ENCODE measurements at places on chromosomes 1 and 21.
A peak's percentile ranks its signal among the peaks of the same experiment; 100 is the strongest.

DNA sequence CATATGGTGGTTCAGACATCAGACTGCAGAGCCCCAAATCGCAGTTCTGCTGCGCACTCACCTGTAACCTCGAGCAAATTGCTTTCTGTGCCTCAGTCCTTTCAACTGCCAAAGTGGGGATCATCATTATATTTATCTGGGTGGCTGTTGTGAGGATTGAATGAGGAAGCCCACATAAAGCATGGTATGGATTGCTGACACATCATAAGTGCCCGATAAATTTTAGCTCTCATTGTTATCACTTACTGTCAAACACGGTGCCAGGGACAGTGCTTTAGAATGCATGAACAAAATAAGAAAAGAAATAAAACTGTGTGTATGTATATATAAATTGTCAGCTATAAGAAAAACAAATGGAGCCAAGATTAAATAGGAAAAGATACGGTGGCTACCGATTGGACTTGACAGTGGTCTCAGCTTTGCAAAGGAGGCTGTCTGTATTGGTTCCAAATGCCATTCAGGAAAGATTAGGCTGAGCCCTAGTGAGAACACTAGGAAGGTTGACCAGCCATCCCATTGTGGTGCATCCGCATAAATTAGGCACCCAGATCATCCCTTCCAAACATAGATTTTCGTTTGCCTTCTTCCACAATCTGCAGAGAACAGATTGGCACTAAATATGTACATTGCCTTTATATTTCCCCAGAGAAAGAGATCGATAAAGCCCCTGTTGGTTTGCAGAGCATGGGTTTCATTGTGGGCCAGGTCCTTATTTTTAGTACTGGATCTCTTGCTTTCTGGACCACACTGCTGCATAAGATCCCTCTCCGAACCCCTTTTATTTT, 91.8 kb upstream of the KAZN start:
- no peak for DNase-seq

DNA sequence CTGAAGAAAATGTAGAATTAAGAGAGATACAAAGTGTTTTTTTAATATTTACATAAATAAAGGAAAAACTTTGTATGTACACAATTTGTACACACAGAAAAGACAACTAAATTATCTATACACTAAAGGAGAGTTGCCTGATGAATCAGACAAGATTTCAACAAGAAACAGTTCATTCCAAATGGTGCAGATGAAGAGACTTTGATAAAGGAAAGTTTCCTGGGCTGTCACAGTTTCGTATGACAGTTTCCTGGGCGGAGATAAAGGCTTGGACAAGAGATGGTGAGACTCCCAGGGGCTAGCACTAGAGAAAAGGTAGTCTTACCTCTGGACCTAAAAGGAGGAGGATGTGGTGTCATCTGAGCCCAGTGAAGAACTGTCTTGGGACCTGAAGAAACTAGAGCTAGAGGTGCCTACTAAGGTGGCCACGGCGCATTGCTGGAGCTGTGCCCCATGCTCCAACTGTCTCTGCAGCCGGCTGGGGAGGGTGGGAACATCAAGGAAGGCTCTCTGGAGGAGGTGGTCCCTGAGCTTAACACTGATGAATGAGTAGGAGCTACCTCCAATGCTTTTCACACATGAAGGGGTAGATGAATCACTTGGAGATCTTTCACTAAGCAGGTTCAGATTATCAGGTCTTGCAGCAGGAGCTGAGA, 32.2 kb downstream of the ETS2 start:
- no peak for DNase-seq

GRCh38 chr1:47918257-47918867, 78.8 kb downstream of the TRABD2B start:
- DNase-seq = no peak

- no peak for DNase-seq
Measured at GRCh38 chr1:182674346-182675246, 9.8 kb downstream of the RGS8 start.

GRCh38 chr1:28086651-28087050, 1.8 kb downstream of the EYA3 start:
- no peak for DNase-seq

- DNase-seq = peak; percentile 22
Measured at GRCh38 chr1:7580923-7581753, 190.0 kb upstream of the VAMP3 start.

- DNase-seq = no peak
Measured at GRCh38 chr1:231383159-231383860, 38.8 kb downstream of the EGLN1 start.

DNA sequence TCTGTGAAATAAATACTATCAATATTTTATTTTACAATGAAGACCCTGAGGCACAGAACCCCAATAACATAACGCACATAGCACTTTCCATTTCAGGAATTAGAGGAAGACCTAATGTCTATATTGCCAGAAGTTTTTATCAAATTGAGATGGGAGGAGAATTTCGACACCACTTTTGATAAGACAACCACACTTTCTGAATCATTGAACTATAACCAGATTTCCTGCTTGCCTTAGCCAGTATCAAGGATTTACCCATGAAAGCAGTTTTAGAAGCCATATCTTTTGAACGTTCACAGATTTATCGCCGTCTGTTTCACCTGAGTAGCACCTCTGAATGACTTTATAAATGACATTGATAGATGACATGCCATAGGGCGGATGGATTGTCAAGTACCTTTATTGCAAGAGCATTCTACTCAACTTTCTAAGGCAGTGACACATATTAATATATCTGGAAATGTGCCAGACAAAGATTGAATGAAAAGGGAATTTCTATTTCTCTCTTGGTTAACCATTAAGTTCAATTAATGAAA, 768.4 kb downstream of the LTN1 start:
- no peak for DNase-seq

DNA sequence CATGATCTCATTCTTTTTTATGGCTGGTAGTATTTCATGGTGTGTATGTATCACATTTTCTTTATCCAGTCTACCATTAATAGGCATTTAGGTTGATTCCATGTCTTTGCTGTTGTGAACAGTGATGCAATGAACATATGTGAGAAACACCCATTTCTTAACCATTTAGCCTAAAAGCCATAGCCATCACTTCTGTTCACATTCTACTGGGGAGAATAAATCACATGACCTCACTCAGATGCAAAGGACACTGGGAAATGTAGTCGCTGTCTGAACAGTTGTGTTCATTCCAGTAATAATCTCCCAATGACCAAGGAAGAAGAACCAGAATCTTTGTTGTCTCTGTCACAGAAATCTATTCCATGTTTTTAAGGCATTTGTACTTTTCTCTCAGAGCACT, 15.1 kb upstream of the PLA2G2E start:
- DNase-seq = no peak

- DNase-seq = no peak
Measured at GRCh38 chr1:22572818-22573217, 9.5 kb downstream of the EPHA8 start.

GRCh38 chr1:36328713-36329112, 5.3 kb upstream of the EVA1B start:
- DNase-seq = peak; percentile 16
